Fibroblast of lung (primary cell): ENCODE measurements at places on chromosomes 6 and 20.

GRCh38 chr6:14743474-14744211 is 502.2 kb upstream of the JARID2 start:
- H3K4me3 ChIP-seq: no peak overlapping the region
- H3K27me3 ChIP-seq: no peaks in the 10 kb centered on the region
- H3K27ac ChIP-seq: peak overlapping the region; percentile 98
- peaks cover 8% of the 10 kb centered on the region for H3K4me1 ChIP-seq
- no peaks in the 10 kb centered on the region for H3K36me3 ChIP-seq

DNA sequence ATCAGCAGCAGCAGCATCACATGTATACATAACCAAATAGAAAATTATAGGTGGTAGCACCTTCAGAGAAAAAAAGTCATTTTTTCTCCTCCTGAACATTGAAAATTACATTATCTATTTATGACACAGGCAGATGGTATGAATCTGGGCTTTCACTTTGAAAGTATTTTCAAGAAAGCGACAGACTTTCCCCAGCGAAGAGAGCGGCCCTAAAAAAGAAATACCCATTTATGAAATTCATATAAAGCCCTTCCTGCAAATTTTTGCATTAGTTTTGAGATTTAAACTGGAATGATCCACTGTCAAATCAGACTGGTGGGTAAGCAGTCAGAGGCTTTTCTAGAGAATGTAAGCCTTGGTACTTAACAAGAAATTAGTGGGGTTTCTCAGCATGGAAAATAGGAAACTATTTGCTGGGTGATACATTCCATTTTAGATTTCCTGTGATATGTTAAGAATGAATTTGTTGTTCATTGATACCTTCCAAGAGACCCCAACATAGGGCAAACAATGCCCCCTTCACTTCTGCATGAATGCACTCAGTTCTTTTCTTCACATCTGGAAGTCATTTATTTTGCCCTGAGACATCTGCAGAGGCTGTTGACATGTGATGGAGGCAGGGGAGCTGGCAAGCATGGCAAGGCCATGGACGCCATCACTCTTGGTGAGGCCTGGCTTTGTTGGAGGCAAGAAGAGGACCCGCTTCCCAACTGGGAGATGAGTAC is 147.0 kb downstream of the LINC00237 start:
- no peaks in the 10 kb centered on the region for H3K36me3 ChIP-seq
- H3K4me3 ChIP-seq: no peak overlapping the region
- no peaks in the 10 kb centered on the region for H3K4me1 ChIP-seq
- no peak for DNase-seq
- no peaks in the 10 kb centered on the region for H3K27me3 ChIP-seq

GRCh38 chr20:40081653-40082052 is 607.4 kb downstream of the MAFB start:
- H3K36me3 ChIP-seq: no peaks in the 10 kb centered on the region
- no peaks in the 10 kb centered on the region for H3K27me3 ChIP-seq
- H3K4me1 ChIP-seq: no peaks in the 10 kb centered on the region
- H3K4me3 ChIP-seq: no peak overlapping the region

DNA sequence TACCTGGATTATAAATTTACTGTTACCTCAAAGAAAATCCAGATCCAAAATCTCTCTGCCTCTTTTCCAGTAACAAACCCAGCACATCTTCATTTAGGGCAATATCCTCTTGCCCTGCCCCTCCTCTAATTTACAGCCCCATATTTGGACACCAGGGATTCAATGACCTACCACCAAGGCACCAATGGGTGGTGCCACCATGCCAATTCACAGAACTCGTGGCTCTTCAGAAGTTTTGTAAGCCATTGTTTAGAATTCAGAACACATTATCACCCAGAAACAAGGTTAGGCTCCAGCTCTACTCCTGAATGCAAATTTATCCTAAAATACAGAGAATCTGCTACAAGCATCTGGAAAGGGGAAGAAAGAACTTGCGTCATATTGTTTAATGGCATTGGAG is 67.8 kb upstream of the SASH1 start:
- no peak for DNase-seq
- H3K27ac ChIP-seq: no peak overlapping the region
- H3K27me3 ChIP-seq: no peaks in the 10 kb centered on the region
- H3K4me3 ChIP-seq: no peak overlapping the region
- no peaks in the 10 kb centered on the region for H3K4me1 ChIP-seq

DNA sequence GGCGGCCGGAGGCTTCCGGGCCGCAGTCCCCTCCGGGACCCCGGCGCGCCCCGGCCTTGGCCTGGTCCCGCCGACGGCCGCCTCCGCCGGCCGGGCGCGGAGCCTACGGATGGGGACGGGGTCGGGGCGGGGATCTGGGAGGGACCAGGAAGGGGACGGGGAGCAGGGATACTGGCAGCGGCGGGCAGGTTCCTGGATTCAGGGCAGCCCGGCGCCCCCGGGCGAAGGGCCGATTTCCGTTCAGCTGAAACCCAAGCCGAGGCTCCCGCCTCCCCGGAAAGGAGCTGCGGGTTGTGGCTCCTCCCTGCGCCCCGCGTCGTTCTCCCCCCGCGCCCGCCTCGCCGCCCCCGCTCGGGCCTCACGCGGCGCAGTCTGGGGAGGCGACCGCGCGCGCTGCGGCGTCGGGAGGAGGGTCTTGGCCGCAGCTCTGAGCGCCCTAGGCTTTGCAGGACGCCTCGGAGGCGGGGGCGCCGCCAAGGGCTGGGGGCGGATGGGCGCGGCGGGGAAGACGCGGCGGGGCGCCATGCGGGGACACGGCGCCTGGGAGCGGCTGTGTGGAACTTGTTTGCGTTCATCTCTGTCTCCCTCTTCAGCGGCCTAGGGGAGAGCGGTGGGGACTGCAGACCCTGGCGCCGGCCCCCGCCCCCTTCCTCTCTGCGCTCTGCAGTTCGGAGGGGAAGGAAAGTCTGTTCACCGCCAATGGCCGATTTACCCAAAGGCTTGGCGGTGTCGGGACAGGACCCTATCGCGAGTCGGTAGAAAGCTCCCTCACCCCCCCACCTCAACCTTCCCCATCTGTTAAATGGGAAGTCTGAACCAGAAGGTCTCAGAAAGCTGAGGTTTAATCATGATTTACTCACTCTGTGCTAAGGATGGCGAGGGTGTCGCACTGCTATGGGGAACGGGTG is 22.7 kb upstream of the TMEM181 start:
- H3K27me3 ChIP-seq: peaks cover 21% of the 10 kb centered on the region
- H3K36me3 ChIP-seq: no peaks in the 10 kb centered on the region
- H3K27ac ChIP-seq: no peak overlapping the region
- peak; percentile 61 for DNase-seq

DNA sequence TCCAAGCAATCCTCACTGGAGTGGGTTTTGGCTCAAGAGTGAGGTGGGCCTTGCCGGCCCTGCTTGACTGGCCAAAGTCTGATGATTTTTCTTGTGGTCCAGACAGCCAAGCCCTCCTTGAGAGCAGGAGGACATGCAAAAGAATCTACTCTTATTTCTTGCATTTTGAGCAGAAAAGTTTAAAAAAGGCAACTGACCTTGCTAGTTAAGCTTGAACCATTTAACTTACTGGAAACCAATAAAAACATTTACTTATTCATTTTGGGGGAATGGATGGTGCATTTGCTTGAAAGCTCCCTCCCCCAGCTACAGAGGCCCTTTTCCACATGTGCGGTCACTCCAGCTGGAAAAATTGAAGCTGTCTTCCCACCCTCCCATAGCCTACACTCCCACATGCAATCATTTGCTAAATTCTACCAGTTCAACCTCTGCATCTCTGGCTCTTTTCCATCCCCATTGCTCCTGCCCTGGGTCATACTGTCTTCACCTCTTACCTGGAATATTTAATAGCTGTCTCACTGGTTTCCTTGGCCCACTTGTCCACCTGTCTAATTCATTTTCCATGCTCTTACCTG is 527.9 kb downstream of the DHX35 start:
- DNase-seq: no peak
- no peaks in the 10 kb centered on the region for H3K36me3 ChIP-seq
- no peaks in the 10 kb centered on the region for H3K27me3 ChIP-seq
- no peak overlapping the region for H3K4me3 ChIP-seq
- no peaks in the 10 kb centered on the region for H3K4me1 ChIP-seq

- peaks cover 16% of the 10 kb centered on the region for H3K4me1 ChIP-seq
- no peak overlapping the region for H3K27ac ChIP-seq
- H3K36me3 ChIP-seq: peaks cover 27% of the 10 kb centered on the region
- no peak for DNase-seq
- no peak overlapping the region for H3K4me3 ChIP-seq
- H3K27me3 ChIP-seq: no peaks in the 10 kb centered on the region
Measured at GRCh38 chr6:36604090-36605060, 10.2 kb downstream of the SRSF3 start.

GRCh38 chr20:12074111-12074655 is 156.5 kb downstream of the BTBD3 start:
- no peaks in the 10 kb centered on the region for H3K27me3 ChIP-seq
- no peaks in the 10 kb centered on the region for H3K4me1 ChIP-seq
- no peak overlapping the region for H3K27ac ChIP-seq
- no peak overlapping the region for H3K4me3 ChIP-seq
- no peak for DNase-seq

- H3K27ac ChIP-seq: no peak overlapping the region
- H3K4me3 ChIP-seq: no peak overlapping the region
- no peaks in the 10 kb centered on the region for H3K27me3 ChIP-seq
- H3K36me3 ChIP-seq: no peaks in the 10 kb centered on the region
- no peak for DNase-seq
Measured at GRCh38 chr6:8881663-8882062, 446.3 kb upstream of the SLC35B3 start.

DNA sequence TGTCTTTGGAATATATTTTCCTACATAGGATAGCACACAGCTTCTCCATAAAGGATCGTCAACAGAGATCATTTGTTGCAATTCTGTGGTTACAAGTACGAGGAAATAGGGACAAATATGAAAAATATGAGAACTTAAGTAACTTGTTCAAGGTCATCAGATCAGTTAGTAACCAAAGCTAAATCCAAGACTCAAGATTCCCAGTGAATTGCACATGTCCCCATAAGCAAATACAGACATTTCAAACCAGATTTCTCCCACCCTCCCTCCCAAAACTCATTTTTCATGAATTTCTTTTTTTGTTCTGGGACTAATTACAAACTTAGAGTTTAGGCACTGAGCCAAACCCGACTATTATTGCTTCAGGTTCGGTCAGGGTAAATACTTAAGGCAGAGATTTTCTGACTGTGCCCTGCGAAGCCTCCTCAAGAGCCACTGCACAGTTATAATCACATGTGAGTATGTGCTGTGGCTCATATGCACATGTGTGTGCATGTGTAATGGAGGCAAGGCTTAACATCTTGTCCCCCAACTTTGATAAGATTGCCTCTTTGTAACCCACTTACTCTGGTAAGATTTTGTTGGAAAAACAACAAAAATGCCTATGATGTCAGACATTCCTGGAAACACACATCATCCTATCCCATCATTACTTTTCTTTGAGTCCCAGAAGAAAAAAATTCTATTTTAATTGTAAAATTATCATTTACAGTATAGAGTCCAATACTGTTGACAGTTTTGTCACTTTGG is 216.2 kb downstream of the CD83 start:
- no peak overlapping the region for H3K4me3 ChIP-seq
- DNase-seq: peak; percentile 77
- H3K4me1 ChIP-seq: peaks cover 3% of the 10 kb centered on the region

- no peak overlapping the region for H3K4me3 ChIP-seq
- no peaks in the 10 kb centered on the region for H3K27me3 ChIP-seq
- no peak for DNase-seq
- no peak overlapping the region for H3K27ac ChIP-seq
- H3K36me3 ChIP-seq: no peaks in the 10 kb centered on the region
- no peaks in the 10 kb centered on the region for H3K4me1 ChIP-seq
Measured at GRCh38 chr20:37552415-37552814, 24.7 kb upstream of the BLCAP start.

DNA sequence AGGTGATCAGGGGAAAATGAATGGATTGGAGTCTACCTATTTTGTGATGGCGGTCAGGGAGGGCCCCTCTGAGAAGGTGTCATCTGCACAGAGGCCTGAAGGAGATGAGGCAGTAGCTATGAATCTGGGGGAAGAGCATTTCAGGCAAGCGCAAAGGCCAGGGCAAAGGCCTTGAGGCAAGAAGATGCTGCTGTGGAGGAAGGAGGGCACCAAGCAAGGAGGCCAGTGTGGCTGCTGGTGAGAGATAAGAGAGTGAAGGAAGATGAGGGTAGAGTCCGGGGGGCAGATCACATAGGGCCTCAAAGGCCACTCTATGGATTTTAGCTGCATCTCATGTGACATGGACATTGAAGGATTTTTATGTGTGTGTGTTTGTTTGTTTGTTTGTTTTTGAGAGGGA is 20.6 kb upstream of the CSNK2A1 start:
- H3K27ac ChIP-seq: no peak overlapping the region
- no peaks in the 10 kb centered on the region for H3K36me3 ChIP-seq

DNA sequence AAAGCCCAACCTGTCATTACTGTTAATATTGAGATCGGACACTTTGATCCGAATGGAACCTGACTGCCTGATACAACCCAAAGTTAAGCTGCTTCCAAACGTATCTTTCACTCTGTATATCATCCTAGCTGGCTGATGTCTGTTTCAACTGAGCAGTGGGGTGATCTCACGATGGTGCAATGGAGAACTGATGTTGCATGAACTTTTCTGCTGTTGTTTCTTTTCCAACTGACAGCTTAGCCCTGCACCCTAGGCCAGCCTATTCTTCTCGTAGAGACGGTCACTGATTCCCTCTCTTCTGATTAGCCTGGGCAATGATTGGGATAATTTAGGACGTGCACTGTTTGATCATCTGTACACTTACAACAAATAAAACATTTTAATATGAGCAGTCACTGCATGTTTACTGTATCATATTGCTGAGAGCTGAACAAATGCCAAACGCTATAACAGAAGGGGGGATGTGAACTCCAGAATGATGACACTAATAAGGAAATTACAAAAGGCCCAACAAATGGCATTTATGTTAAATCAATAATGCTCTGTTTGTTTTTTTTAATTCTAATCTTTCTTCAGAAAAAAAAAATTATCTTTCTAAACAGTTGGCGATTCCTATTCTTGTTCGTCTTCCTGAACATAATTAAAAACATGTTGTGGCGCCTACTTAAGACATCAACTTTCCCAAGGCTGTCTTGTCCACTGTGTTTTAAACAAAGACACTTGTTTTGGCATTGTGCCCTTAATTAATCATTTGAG is 184.8 kb downstream of the ZNF217 start:
- no peak overlapping the region for H3K4me3 ChIP-seq
- no peaks in the 10 kb centered on the region for H3K27me3 ChIP-seq
- peak; percentile 74 for DNase-seq
- no peak overlapping the region for H3K27ac ChIP-seq
- H3K36me3 ChIP-seq: no peaks in the 10 kb centered on the region

GRCh38 chr20:47981222-47981621 is 195.9 kb upstream of the SULF2 start:
- no peak overlapping the region for H3K4me3 ChIP-seq
- DNase-seq: no peak
- H3K27me3 ChIP-seq: no peaks in the 10 kb centered on the region

DNA sequence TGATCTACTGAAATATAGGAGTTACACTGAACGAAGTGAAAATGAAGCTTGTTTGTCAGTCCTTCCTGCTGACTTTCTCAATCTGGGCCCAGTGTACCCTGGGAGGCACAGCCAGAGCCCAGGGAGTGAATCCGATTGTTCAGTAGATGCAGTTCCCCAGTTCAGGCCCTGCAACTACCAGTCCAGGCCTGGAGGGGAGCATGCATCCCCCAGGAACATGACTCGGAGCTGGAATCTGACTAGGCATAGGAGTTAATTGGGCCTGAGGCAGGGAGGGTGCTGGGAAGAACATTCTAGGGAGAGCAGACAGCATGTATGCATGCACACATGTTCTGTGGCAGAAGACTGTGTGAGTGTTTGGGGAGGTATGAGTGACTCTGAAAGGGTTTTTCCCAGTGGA is 42.1 kb downstream of the PHACTR3 start:
- H3K27me3 ChIP-seq: no peaks in the 10 kb centered on the region
- DNase-seq: no peak
- no peaks in the 10 kb centered on the region for H3K4me1 ChIP-seq
